Activated CD4-positive, alpha-beta memory T cell treated with anti-CD3 and anti-CD28 coated beads for 36 hours (primary cell): ENCODE measurements at places on chromosomes 2 and 18.
A peak's percentile ranks its signal among the peaks of the same experiment; 100 is the strongest.

- no peaks in the 10 kb centered on the region for H3K4me1 ChIP-seq
- H3K4me3 ChIP-seq, result no peak overlapping the region
- DNase-seq, result peak; percentile 2
- no peaks in the 10 kb centered on the region for H3K36me3 ChIP-seq
- no peak overlapping the region for H3K27ac ChIP-seq
- no peaks in the 10 kb centered on the region for H3K27me3 ChIP-seq
Measured at GRCh38 chr2:95271381-95271971, 2.8 kb upstream of the PROM2 start.

- no peak overlapping the region for H3K4me3 ChIP-seq
- no peak overlapping the region for H3K27ac ChIP-seq
- no peaks in the 10 kb centered on the region for H3K4me1 ChIP-seq
- DNase-seq, result no peak
- peaks cover 4% of the 10 kb centered on the region for H3K27me3 ChIP-seq
Measured at GRCh38 chr2:126801473-126801872, 97.2 kb upstream of the TEX51 start.

DNA sequence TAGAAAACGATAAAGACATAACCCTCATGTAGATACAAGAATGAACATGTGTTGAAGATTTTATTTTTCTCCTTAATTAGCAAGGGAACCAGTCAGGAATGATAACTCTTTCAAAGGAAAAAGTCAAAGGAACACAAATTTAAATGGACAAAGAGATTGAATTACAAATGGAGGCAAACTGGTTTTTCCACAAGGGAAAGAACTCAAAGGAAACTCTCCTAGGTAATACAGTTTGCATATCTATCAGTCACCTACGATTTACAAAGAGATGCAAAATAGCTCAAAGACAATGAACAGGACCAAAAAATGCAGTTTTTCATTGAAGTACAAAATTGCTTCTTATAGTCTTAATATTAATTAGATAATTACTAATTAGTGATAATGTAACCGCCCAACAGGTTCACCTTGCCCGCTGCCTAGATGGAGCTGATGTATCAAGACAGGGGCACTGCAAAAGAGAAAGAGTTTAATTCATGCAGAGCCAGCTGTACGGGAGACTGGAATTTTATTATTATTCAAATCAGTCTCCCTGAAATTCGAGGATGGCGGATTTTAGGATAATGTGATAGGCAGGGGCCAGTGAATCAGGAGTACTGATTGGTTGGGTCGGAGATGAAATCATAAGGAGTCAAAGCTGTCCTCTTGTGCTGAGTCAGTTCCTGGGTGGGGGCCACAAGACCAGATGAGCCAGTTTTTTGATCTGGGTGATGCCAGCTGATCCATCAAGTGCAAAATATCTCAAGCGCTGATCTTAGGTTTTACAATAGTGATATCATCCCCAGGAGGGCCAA is 151.0 kb downstream of the TMEM17 start:
- H3K27ac ChIP-seq, result no peak overlapping the region
- no peaks in the 10 kb centered on the region for H3K36me3 ChIP-seq
- H3K4me3 ChIP-seq, result no peak overlapping the region
- H3K4me1 ChIP-seq, result no peaks in the 10 kb centered on the region
- no peak for DNase-seq
- H3K27me3 ChIP-seq, result no peaks in the 10 kb centered on the region

GRCh38 chr2:64019975-64020528 is 824 bp upstream of the VPS54 start:
- DNase-seq, result no peak
- H3K27me3 ChIP-seq, result no peaks in the 10 kb centered on the region
- peak overlapping the region; percentile 93 for H3K27ac ChIP-seq
- peaks cover 40% of the 10 kb centered on the region for H3K4me1 ChIP-seq

GRCh38 chr2:67272195-67272594 is 124.9 kb upstream of the ETAA1 start:
- H3K4me3 ChIP-seq, result no peak overlapping the region
- DNase-seq, result no peak
- H3K36me3 ChIP-seq, result no peaks in the 10 kb centered on the region
- H3K27ac ChIP-seq, result no peak overlapping the region
- peaks cover 1% of the 10 kb centered on the region for H3K27me3 ChIP-seq

DNA sequence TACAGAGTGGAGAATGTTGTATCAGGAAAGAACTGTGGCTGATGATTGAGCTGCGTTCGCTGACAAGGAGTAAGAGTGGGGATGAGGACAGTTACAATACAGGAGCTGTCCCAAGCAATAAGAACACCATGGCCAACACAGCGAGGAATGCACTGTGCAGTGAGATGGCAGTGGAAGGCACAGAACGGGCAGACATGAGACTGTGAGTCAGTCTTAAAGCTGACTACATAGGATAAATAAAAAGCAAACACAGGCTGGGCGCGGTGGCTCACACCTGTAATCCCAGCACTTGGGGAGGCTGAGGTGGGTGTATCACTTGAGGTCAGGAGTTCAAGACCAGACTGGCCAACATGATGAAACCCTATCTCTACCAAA is 89.8 kb downstream of the CABYR start:
- no peaks in the 10 kb centered on the region for H3K36me3 ChIP-seq
- H3K4me1 ChIP-seq, result no peaks in the 10 kb centered on the region
- no peak for DNase-seq
- peaks cover 8% of the 10 kb centered on the region for H3K27me3 ChIP-seq

DNA sequence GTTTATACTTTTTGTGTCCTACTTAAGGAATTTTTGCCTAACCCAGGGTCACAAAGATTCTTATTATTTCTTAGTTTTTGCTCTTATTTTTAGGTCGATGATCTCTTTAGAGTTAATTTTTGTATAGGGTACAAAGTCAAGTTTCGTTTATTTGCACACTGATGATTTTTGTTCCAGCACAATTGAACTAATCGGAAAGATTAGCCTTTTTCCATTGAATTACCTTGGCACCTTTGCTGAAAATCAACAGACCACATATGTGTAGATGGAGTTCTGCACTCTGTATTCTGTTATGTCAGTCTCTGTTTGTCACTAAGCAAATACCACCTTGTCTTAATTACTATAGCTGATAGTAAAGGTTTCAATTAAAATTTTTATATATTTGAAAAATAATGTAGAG is 18.7 kb downstream of the EML4 start:
- no peak overlapping the region for H3K4me3 ChIP-seq
- H3K4me1 ChIP-seq, result peaks cover 69% of the 10 kb centered on the region
- no peak for DNase-seq
- H3K27ac ChIP-seq, result no peak overlapping the region

- H3K36me3 ChIP-seq, result no peaks in the 10 kb centered on the region
- H3K27ac ChIP-seq, result no peak overlapping the region
- no peak overlapping the region for H3K4me3 ChIP-seq
- DNase-seq, result peak; percentile 15
- H3K27me3 ChIP-seq, result no peaks in the 10 kb centered on the region
Measured at GRCh38 chr18:34322365-34323289, 97.9 kb upstream of the NOL4 start.

GRCh38 chr18:35549564-35549963 is 32.0 kb upstream of the GALNT1 start:
- no peaks in the 10 kb centered on the region for H3K4me1 ChIP-seq
- H3K4me3 ChIP-seq, result no peak overlapping the region
- no peaks in the 10 kb centered on the region for H3K36me3 ChIP-seq
- H3K27ac ChIP-seq, result no peak overlapping the region
- DNase-seq, result no peak
- H3K27me3 ChIP-seq, result peaks cover 5% of the 10 kb centered on the region

DNA sequence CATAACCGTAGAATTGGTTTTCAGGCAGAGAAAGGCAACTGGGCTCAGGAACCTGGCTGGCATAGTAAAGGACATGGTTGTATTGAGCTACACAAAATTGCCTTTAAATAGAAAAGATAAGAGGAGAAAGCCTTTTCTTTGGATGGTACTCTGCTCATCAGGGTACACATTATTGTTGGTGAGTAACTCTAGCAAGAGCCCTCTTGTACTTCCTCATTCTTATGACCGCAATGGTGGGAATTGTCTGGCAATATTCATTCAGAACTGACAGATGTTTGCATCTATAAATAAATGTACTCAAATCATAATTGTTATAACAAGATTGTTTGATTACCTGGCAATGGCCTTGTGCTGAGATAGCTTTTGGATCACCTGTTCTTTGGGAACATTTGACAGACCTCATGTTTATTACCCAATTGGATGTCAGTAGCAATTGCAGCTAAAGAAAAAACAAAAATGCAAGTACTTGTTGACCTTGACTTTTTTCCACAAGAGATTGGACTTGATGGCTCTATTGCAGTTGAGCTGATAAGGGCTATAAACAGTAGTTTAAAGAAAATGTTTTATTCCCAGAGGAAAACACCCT is 43.9 kb downstream of the MEIS1 start:
- H3K27ac ChIP-seq, result no peak overlapping the region
- no peak for DNase-seq
- H3K27me3 ChIP-seq, result no peaks in the 10 kb centered on the region

DNA sequence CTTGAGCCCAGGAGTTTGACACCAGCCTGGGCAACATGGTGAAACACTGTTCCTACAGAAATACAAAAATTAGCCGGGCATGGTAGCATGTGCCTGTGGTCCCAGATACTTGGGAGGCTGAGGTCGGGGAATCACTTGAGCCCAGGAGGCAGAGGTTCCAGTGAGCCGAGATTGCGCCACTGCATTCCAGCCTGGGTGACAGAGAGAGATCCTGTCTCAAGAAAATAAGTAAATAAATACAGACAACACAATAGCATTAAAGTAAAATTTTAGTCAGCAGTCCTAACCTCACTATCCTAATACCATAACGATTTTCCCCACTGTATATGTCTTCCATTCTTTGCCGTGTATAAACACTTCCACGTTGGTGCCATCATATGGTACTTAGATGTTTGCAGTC is 83.0 kb upstream of the MBOAT2 start:
- no peaks in the 10 kb centered on the region for H3K4me1 ChIP-seq
- no peaks in the 10 kb centered on the region for H3K36me3 ChIP-seq
- no peaks in the 10 kb centered on the region for H3K27me3 ChIP-seq

DNA sequence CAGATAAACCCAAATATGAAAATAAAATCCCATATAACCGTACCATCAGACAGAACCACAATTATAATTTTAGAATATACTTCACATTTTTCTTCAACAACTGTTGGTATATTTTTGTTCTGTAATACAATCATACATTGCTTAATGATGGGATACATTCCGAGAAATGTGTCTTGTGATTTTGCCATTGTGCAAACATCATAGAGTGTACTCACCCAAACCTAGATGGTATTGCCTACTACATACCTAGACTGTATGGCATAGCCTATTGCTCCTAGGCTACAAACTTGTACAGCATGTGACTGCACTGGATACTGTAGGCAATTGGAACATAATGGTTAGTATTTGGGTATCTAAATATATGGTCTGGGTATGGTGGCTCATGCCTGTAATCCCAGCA is 30.6 kb downstream of the MAPRE3 start:
- no peaks in the 10 kb centered on the region for H3K4me1 ChIP-seq
- no peak overlapping the region for H3K27ac ChIP-seq
- no peak for DNase-seq
- no peak overlapping the region for H3K4me3 ChIP-seq
- no peaks in the 10 kb centered on the region for H3K36me3 ChIP-seq
- H3K27me3 ChIP-seq, result peaks cover 4% of the 10 kb centered on the region

DNA sequence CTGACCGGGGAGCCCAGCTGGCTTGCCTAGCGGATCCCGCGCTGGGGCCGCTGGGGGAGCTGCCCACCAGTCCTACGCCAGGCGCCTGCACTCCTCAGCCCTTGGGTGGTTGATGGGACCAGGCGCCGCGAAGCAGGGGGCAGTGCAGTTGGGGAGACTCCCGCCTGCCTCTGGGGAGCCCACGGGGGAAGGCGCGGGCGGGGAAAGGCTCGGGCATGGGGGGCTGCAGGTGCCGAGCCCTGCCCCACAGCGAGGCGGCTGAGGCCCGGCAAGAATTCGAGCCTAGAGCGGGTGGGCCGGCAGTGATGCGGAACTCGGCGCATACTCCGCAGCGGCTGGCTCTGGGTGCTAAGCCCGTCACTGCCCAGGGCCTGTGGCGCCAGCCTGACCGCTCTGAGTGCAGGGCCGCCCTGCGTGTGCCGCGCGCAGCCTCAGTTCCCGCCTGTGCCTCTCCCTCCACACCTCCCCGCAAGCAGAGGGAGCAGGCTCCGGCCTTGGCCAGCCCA is 249.1 kb upstream of the TEKT4 start:
- H3K36me3 ChIP-seq, result no peaks in the 10 kb centered on the region
- no peak overlapping the region for H3K4me3 ChIP-seq
- H3K4me1 ChIP-seq, result no peaks in the 10 kb centered on the region
- DNase-seq, result no peak
- no peaks in the 10 kb centered on the region for H3K27me3 ChIP-seq

DNA sequence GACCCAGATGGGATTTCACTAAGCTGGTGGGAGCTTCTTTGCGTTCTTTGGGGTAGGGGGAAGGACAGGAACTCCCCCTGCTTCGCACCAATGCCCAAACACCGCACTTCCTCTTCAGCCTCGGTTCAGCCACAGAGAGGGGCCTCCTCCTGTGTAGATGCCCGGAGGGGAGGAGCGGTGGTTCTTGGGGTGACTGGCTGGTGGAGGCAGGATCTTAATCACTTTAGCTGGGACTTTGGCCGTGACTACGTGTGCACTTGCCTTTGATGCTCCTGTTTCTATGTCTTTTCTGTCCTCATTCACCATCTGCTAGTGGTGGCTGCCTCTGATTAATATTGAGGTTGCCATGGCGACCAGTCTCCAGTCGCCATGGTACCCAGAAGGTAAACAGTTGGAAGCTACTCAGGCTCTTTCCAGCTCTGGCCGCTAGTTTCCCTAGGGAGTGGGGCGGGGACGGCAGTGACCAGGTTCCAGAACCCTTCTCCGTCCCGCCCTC is 1.9 kb downstream of the CNGA3 start:
- H3K4me3 ChIP-seq, result no peak overlapping the region
- H3K27me3 ChIP-seq, result peaks cover 57% of the 10 kb centered on the region
- no peak for DNase-seq
- H3K27ac ChIP-seq, result no peak overlapping the region
- H3K4me1 ChIP-seq, result peaks cover 10% of the 10 kb centered on the region
- H3K36me3 ChIP-seq, result peaks cover 4% of the 10 kb centered on the region

DNA sequence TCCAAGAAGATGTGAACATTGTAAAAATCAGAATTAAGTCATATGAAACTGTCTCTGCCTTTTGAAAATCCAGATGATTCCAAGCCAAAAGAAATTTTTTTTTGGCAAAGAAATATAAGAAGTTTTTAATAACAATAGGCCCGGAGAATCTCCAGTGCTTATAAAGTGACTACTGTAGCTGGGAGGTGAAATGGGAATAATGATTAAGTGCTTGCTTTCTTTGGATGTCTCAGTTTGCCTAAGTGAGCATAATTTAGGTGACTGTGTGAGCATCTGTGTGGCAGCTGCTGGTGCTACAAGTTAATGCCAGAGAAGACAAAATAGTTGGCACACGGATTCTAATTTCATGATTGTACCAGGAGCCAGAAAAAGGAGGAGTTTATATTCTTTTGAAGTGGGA is 185.0 kb downstream of the LTBP1 start:
- DNase-seq, result no peak
- no peaks in the 10 kb centered on the region for H3K4me1 ChIP-seq
- H3K4me3 ChIP-seq, result no peak overlapping the region

DNA sequence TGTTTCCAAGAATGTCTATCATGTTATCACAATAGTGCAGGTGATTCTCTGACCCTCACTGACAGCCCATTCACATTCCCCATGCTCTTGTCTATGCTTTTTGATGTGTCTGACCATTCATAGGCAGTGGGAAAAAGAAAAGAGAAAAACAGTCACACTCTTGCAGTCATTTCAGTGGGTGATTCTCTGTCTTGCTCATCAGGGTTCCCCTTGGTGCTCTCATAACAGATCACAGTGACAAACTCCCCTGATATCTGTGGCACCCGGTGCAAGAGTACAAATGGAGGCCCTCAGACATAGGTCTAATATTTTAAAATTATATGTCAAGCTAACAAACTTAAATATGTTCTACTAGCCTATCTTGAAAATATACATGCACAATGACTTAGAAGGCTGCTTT is 72.7 kb upstream of the PPP1CB start:
- peak; percentile 62 for DNase-seq
- H3K27me3 ChIP-seq, result no peaks in the 10 kb centered on the region
- H3K4me1 ChIP-seq, result peaks cover 37% of the 10 kb centered on the region
- no peak overlapping the region for H3K27ac ChIP-seq
- H3K36me3 ChIP-seq, result no peaks in the 10 kb centered on the region
